ENCODE measurements at places on chromosomes 4 and X.

DNA sequence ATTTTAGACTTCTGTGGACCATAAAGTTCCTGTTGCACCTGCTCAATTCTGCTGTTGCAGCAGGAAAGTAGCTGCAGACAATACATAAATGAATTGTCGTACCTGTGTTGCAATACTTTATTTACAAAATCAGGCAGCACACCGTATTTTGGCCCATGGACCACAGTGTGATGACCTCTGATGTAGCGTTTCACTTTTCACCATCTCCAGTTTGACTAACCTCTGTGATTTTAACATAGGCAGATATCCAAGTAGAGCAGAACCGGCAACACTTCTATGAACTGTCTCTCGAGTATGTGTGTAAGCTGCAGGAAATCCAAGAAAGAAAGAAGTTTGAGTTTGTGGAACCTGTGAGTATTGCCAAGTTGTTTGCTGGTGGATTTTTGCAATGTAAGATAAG is 132.7 kb downstream of the ARHGAP10 start:
- DNase-seq = no peak

GRCh38 chr4:65646136-65646535 is 24.2 kb downstream of the EPHA5 start:
- no peak for DNase-seq

DNA sequence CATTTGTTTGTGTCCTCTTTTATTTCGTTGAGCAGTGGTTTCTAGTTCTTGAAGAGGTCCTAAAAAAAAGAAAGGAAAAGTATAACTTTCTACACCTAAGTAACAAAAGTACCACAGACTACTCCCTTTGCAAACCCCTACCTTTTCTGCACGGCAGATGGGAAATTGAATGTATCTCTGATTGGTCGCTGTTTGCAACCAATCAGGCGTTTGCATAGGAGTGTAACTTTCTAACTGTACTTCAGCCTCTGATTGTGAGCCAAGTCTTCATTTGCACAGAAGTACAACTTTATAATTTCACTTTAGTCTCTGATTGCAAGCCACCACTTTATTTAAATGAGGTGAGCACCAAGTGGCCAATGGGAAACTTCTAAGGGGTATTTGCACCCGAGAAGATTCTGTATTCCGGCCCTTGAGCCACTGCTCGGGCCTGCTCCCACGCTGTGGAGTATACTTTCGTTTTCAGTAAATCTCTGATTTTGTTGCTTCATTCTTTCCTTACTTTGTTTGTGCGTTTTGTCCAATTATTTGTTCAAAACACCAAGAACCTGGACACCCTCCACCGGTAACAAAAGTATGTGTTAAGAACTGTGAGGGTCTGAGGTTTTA is 40.3 kb upstream of the FHL1 start:
- no peak for DNase-seq

DNA sequence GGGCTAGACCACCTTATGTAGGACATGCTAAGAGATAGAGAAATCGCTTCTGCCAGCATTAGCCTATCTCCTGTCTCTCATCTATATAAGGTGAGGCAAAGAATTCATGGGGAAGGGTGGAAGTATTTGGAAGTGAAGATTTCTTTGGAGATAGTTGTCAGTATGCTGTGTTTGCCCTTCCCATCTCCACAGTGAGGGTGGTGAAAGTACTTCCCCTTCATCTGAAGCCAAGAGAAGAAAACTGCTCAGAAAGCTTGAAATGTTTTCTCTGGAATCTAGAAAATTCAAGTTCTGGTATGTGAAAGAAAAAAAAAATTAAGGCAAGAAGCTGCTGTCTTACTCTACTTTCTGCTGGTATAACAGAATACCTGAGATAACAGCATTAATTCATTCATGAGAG is 12.3 kb upstream of the ADH5 start:
- no peak for DNase-seq
